ENCODE measurements at places on chromosomes 11 and 22.

DNA sequence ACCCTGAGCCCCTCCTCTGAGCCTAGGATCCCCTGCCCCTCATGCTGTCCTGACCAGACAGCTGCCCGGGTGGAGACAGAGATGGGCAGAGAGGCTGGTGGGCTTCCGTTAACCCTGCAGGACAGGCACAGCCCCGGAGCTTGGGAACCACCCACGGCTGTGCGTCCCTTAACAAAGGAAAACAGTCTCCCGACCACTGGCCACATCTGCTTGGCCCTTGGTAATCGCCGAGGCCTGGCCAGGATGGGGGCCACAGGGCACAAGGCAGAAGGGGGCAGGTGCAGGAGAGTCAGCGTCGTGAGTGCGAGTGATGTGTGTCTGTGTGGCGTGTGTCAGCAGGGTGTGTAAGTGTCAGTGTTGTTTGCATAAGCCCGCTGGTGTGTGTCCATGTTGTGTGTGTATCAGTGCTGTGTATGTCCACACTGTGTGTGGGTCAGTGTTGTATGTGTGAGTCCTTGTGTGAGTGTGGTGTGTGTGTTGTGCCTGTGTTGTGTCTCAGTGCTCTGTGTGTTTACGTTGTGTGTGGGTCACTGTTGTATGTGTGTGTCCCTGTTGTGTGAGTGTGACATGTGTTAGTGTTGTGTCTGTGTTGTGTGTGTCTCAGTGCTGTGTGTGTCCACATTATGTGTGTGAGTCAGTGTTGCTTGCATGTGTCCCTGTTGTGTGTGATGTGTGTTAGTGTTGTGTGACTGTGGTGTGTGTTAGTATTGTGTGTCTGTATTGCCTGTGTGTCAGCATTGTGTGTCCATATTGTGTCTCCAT is 369.5 kb downstream of the BRD1 start:
- no peak for DNase-seq

GRCh38 chr11:70191495-70192140 is 11.5 kb upstream of the FADD start:
- peak; percentile 55 for DNase-seq

GRCh38 chr11:86186386-86186785 is 58.2 kb upstream of the EED start:
- DNase-seq: no peak

- peak; percentile 66 for DNase-seq
These were observed 91.6 kb upstream of the PARVA start for GRCh38 chr11:12285811-12286222.

DNA sequence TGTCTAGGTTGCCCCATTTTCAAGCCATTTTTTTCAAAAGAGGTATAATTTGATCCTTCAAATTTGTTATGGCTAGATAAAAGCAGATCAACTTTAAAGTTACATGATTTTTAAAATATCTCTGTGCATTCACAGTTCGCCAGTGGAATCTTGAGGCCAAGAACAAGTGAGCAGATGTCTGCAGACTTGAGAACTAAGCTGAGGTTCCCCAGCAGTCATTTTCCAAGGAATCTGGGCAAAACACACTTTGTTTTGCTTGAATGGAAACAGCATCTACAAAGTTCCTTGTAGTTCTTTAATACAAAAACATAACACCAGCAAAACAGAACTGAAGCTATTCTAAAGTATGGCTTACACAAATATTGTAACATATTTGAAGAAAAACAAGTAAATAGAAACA is 7.7 kb downstream of the MPPED2 start:
- DNase-seq: no peak

- peak; percentile 2 for DNase-seq
These were observed 158.1 kb upstream of the MTNR1B start for GRCh38 chr11:92811341-92811740.

DNA sequence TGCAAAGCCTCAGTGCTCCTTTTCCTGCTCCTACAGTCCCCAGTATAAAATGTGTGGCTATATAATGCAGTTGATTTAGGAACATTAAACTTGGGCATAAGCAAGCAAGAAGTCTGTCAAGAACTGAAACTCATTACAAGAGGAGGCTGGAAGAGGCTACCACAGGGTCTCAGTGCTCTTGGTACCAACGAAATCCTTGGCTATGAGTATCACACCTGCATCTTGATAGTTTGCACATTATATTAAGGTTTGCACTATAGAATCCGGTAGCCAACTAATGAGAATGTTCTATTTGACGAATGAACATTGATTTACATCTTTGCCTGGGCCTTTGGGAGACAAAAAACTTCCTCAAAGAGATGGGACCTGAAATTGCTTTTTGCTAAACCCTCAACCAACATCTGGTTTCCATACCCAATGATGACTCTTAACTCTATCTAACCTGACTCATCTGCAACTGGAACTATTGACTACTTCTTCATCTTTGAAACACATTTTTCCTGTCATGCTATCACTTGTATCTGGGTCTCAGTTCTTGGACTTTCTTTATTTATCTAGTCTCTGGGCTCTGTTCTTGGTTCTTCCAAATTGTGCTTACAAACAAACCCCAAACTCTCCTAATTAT is 207.2 kb upstream of the CTSC start:
- DNase-seq: no peak

- peak; percentile 56 for DNase-seq
These were observed 460 bp downstream of the ZC3H12C start for GRCh38 chr11:110093407-110094297.

DNA sequence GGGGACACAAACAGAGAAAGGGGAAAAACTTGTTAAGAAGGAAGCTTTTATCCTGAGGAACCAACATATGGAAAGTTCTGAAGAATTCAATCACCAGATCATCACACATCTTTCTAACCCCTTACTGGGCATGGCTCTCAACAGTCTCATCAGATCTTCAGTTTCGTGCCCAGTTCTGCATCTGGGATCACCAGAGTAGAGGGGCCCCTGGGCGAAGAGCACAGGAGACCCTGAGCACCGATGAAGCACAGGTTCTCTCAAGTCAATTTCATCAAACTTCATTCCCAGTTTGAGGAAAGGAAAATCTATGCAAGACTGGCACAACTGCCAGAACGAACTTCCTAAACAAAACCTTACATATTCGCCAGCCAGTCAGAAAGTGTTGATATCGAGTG is 8.5 kb upstream of the PYGM start:
- DNase-seq: no peak

DNA sequence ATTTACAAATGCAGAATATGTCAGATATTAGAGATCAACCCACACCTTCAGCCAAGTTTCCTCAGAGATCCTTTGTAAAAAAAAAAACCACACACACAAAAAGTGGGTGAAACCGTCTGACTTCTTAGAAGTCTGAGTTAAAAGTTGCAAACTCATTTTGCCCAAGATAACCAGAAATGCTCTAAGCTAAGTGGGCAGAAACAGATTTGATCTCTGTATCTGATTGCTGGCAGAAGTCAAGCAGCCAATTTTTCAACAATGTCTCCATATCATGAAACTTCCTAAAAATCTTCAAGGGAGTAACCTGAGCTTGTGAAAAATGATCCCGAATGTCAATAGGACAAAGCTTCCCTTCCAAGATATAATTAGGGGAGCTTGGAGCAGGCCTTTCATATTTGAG is 28.6 kb upstream of the ATXN10 start:
- no peak for DNase-seq

DNA sequence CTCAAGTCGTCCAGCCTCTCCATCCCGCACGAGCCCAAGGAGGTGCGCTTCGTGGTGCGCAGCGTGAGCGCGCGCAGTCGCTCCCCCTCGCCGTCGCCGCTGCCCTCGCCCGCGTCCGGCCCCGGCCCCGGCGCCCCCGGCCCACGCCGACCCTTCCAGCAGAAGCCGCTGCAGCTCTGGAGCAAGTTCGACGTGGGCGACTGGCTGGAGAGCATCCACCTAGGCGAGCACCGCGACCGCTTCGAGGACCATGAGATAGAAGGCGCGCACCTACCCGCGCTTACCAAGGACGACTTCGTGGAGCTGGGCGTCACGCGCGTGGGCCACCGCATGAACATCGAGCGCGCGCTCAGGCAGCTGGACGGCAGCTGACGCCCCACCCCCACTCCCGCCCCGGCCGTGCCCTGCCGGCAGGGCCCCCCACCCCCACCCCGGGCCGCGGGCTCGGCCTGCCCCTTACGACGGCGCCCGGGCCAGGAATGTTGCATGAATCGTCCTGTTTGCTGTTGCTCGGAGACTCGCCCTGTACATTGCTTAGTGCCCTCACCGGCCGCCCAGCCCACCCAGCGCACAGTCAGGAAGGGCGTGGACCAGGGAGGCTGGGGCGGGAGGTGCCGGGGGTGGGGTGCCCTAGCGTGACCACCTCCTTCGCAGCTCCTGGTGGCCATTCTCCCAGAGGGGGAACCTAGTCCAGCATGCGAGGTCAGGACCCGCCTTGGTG is 6.9 kb upstream of the ACR start:
- peak; percentile 11 for DNase-seq

- DNase-seq: no peak
These were observed 39.5 kb downstream of the ANO1 start for GRCh38 chr11:70117567-70118145.

DNA sequence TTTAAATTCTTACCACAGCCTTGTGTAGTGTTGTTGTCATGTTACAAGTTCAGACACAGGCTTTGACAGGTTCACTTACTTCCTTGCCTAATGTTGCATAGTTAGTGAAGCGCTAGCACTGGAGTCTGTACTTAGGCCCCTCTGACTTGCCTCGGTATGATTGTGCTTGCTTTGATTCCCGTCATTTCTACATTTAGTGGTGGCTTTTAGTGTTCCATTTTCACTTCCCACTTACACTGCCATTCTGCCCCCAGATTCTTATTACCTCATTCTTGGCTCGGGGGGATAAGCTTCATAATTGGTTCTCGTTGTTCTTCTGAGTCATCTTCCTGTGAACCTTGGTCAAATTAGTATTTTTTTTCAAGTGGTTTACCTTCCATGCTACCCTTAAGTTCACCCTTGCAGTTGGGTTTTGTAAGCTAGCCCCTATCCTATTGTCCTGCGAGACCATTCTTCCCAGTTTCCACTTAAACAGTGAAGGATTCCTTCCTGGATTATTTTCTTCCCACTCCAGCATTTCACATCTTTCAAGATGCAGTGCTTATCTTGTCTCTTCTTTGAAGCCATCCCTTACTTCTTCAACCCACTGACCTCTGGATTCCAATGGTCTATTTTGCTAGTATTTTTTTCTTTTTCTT is 68.7 kb downstream of the DDX10 start:
- peak; percentile 64 for DNase-seq

DNA sequence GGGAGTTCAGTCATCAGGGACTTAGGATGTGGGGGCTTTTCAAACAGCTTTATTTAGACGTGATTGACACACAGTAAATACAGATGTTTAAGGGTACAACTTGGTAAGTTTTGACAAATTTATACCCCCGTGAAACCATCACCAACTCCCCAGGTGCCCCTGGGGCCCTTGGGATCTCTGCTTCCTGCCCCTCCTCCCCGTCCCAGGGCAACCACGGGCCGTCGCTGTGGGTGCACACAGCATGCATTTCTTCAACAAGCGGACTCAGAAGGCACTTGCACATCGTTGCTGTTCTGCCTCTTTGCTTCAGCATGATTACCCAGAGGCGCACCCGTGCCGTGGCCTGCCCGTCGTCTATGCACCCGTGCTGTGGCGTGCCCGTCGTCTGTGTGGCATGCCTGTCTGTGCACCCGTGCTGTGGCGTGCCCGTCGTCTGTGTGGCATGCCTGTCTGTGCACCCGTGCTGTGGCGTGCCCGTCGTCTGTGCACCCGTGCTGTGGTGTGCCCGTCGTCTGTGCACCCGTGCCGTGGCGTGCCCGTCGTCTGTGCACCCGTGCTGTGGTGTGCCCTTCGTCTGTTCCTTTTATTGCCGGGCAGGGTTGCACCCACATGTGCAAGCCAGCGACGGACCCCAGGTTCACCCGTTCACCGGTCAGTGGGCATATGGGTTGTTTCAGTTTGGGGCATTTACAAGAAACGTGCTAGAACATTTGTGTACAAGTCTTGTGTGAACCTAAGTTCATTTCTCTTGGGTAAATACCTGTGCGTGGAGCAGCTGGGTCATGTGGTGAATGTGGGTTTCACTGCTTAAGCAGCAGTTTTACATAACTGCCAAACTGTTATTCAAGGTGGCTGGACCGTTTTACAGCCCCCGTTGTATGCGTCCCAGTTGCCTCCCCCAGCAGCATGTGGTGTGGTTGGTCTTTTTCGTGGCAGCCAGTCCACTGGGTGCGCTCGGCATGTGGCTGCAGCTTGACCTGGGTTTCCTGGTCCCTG is 8.3 kb downstream of the CD81 start:
- no peak for DNase-seq
